ENCODE measurements at places on chromosomes 5 and 9.
A peak's percentile ranks its signal among the peaks of the same experiment; 100 is the strongest.

- DNase-seq, result no peak
Observed at GRCh38 chr9:115115117-115115880, 2.7 kb downstream of the TNC start.

- no peak for DNase-seq
Observed at GRCh38 chr5:89480406-89481007, 597.5 kb upstream of the MEF2C start.

DNA sequence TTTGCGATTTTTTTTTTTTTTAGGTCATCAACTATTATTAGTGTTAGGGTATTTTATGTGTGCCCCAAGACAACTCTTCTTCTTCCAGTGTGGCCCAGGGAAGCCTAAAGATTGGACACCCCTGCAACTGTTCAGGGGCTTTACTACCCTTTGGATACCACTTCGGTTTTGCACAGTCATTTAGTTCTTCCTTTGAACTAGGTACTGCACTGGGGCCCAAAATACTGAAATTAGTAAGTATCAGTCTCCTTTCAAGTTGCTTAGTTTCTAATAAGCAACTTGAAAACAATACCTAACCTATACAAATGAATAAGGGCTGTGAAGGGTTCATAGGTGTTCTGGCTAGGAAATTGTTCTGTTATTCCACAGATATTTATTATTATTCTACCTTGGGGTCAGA, 45.3 kb downstream of the CWC27 start:
- DNase-seq, result no peak

- DNase-seq, result no peak
Observed at GRCh38 chr5:132674671-132675506, 1.1 kb downstream of the IL4 start.

- no peak for DNase-seq
Observed at GRCh38 chr5:68999181-68999580, 94.6 kb upstream of the SLC30A5 start.

DNA sequence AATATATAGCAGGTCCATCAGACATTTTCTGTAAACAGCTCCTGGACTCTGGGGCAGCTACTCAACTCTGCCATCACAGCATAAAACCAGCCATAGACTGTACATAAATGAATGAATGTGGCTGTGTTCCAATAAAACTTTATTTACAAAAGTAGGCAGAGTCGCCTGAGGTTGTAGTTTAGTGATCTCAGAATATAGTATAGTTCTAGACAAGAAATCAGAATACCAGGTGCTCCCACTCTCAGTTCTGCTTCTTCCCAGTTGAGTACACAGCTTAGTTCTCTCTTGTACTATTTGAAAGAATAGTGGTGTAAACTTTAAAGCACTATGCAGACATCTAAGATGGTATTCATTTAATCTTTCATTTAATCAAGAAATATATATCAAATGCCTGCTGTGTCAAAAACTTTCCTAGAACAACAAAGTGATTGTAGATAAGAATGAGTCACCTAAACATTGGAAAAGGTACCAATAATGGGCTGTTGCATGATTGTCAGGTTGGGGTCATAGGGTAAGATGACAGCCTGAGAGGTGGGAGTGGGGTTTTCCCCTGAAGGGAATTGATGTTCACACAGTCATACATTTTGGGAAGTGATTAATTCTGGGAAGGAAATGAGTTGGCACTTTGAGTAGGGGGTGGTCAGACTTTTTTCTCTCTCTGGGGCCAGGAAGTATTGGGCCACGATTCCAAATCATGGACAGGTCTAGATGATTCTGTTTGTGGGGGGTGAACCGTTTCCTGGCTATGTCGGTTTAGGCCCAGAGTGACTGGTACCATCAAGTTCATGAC, 37.0 kb downstream of the TNFSF8 start:
- DNase-seq, result no peak

- no peak for DNase-seq
Observed at GRCh38 chr9:5392285-5392684, 45.4 kb downstream of the PLGRKT start.

- no peak for DNase-seq
Observed at GRCh38 chr5:45098483-45098882, 289.7 kb downstream of the MRPS30 start.

DNA sequence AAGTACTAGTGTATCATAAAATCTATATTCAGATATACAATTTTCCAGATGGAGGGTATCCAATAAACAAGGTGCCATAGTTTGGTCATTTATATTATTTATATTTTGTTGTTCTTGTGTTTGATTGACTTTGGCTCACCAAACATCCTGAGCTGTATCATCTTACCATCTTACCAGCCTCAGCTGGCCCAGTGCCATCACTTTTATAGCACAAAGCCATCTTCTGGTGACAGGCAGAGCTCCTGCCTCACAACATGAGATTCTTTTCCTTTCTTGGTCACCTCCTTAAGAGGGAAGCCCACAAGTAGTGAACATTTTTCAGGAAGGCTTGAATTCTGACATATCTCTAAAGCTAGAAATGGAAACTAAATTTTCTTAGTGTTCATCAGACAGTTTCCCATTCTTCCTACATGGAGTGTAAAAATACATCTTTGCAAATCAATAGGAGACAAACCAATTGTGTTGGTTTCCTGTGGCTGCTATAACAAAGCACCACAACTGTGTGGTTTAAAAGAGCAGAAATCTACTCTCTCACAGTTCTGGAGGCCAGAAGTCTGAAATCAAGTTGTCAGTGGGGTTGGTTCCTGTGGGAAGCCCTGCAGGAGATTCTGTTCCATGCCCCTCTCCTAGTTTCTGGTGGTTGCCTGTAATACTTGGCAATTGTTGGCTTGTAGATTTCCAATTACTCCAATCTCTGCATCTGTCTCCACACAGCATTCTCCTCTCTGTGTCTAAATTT, 341.8 kb downstream of the MAN2A1 start:
- no peak for DNase-seq

GRCh38 chr9:15139469-15139868, 167.5 kb downstream of the TTC39B start:
- DNase-seq, result no peak

GRCh38 chr5:16871746-16872339, 64.2 kb downstream of the MYO10 start:
- DNase-seq, result no peak

GRCh38 chr5:61263561-61264272, 68.3 kb upstream of the ZSWIM6 start:
- DNase-seq, result no peak

DNA sequence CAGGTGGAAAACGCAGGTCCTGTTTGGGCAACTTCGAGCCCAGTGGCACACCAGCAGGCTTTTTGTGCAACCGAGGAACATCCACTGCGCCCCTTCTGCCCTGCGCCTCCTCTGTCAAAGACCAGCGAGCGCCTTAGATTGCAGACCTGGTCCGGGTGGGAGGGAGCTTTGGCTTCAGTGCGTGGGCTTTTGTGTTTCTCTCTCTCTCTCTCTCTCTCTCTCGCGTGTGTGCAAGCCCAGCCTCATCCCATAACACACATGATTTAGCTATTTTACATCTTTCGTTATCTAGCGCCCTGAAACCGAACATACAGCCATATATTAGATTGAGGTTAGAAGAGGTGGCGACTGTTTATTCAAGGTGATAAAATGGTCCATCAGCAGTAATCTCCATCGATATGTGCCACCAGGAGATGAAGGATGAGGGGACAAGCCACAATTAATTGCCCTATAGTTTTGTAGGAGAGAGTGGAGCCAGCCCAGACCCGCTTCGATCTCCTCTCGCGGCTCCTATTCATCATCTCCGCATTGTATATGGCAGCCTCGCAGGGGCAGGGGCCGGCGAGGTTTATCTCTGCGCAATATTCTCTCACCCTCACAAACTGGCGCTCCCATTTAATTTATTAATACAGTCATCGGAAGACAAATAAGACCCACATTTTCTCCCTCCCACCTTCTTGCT, 5.3 kb downstream of the PRDM6 start:
- peak; percentile 54 for DNase-seq

GRCh38 chr5:80231243-80231642, 24.6 kb downstream of the SERINC5 start:
- no peak for DNase-seq

DNA sequence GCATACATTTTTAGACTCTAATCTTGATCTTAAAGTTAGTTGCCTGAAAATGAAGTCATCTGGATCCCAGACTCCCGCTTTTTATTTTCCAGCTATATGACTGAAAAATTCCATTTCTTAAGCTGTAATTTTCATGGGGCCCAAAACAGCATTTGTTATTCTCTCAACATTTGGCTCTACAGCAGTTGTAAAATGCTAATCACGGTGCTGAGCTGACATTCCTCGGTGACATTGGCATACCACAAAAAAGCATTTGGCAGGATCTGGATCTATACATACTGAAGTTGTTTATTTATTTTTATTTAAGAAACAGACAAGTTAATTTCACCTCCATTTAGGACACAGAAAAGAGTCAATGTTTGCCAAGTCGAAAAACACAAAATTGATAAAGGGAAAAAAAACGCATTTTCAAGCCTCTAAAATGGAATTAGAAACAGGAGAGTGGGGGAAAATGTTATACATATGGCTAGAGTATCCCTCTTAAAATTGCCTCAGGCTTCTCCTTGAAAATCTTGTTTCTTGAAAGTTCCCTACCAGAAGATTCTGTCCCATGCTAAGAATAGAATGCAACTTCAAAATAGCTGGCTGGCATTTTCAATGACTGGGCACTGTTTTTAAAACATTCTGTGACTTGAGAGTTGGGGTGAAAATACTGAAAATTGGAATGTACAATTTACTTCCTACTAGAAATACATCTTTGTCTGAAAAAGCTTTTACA, 207.5 kb upstream of the TBCA start:
- no peak for DNase-seq

DNA sequence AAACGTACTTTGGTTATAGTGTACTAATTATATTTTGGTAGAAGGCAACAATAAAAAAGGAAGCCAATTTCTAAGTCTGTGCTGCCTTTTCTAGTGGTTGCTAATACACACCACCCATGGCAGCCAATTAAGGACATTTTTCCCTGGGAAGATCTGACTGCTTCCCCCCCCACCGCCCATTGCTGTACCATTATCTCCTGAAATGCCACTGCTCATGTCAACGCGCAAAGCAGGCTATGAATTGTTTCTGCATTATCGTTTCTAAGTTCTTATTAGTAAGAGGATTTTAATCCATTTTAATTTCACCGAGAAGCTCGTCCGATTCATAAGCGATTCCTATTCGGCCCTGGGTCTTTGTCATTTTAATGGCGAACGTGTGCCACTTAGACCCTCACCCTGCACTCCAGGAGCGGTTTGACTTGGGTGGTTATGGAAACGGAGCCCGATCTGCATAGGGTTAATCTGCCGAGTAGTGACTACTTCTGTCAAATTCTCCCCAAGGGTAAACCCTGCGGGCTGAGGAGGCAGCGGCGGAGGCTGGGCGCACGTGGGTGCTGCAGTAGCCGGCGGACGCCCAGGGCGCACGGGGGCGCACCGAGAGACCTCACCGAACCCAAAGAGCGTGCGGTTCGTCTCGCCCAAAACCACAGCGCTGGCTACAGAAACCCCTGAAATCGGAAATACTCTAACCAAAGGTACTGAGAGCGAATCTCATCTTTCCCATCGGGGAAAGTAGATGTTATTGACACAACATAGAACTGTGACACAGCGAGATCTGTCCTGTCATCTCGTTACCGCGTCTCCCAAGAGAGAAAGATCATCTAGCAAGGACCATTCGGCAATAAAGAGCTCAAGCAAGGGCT, 55.8 kb upstream of the SHC3 start:
- peak; percentile 63 for DNase-seq

DNA sequence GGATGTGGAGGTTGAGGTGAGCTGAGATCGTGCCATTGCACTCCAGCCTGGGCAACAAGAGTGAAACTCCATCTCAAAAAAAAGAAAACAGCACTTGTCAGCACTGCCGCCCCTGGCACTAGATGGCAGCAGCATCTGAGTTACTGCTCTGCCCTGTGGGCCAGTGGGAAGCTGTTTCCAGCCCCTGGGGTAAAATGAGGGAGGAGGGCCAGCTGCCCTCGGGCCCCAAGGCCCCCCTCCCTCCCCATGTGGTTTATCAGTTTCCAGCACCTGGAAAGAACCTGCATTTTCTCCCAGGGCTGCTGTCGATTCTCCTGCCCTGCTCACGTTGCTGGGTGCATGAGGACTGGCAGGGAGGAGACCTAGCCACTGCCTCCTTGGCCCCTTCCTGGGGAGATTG, 13.2 kb upstream of the CEL start:
- peak; percentile 52 for DNase-seq

DNA sequence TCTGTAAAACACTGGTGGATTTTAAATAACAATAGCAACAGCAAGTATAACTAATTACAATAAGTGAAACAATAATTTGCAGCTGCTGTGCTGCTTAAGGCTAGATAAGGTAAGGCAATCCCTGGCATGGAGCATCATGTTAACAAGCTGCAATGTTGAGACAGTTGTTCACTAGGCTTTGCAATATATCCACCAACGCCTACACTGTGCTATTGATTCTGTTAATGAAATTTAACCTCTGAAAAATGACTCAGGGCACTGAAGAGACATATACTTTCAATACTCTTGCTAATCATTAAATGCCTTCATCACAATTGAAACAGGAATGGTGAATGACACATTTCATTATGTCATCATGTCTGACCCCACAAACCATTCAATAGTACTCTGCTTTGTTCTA, 255.0 kb downstream of the EFNA5 start:
- DNase-seq, result no peak

DNA sequence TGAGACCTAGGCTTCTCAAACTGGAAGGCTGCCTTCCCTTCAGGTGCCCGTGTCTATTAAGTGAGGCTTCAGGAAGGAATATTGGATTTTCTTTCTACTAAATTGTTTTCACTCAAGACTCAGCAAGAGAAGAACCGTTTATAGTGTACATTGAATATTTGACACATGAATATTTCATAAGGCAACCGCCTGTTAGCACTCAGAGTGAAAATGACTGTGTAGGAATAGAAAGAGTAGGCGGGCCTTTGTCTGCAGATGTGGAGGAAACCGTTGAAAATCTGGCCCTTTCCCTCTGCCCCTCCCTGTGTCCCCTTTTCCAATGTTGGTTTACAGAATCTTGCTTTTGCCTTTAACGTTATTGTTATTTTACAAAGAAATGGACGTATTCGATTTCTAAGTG, 6.2 kb downstream of the SAP30L start:
- no peak for DNase-seq

GRCh38 chr9:138067613-138068367, 190.2 kb downstream of the CACNA1B start:
- DNase-seq, result peak; percentile 17

- no peak for DNase-seq
Observed at GRCh38 chr5:176529741-176530141, 7.5 kb downstream of the RNF44 start.

GRCh38 chr9:4905135-4905490, 80.0 kb upstream of the JAK2 start:
- DNase-seq, result no peak

GRCh38 chr9:113269871-113270270, 5.5 kb downstream of the CDC26 start:
- DNase-seq, result no peak

DNA sequence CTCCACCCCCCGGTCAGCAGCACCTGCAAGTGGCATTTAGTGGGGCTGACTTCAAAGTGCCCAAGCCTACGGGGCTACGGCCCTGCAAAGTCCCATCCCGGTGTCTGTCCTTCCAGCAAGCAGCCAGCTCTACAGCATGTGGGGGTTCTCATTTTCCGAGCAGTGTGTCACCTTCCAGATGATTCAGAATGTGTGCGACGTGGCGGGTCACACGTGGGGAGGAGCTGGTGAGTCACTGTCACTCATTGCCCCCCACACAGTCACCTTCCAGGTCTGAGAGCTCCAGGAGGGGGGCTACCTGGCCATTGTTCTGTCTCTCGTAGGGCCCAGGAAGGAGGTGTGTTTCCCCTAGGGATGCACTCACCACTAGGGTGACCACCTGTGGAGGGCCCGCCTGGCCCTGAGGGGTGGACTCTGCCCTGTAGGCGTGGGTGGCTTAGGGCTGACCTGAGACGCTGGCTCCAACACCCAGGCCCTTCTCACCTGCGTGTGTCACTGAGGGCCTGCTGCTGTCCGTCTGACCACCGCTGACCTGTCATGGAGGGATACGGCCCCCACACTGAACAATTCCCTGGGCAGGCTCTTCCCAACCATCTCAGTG, 70.2 kb downstream of the SEMA4D start:
- no peak for DNase-seq

All from H9 (cell line).